Stimulated activated CD8-positive, alpha-beta memory T cell treated with anti-CD3 and anti-CD28 coated beads, Interleukin-2, amount 100 ng/mL, for 1 hour (primary cell): ENCODE measurements at places on chromosomes 16 and 17.

DNA sequence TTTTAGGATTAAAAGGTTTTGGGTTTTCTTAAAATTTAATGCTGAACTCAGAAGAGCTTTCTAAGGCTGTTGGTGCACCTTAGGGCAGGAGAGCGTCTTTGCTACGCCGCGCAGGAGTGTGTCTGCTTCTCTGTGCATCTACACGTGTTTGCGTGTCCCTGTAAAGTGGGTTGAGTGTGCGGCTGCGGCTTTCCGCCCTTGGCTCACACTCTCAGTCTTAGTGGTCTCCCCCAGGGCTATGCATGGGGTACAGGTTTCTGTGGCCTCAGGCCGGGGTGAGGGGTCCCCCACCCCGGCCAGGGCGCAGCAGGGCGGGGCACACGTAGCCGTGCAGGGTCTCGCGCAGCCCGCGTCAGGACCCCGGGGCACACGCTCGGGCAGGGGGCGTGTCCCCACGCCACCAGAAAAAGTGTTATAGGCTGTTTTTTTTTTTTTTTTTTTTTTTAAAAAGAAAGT lies 727 bp upstream of the TENT4B start:
- DNase-seq = peak; percentile 35

DNA sequence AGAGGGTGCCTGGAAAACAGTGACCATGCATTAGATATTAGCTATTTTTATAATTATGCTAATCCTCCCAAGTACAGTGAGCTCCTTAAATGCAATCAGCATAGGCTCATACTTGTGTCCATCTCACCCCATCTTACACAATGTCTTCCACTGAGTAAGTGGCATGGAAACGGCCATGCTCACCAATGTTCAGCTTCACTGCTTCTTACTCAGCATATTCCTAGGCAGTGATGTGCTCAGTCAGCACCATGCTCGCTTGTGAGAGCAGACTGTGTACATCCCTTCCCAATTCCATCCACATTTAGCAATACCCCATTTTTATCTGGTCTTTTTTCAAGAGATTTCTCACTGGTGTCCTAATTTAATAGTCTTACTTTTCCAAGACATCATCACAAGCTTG lies 454.8 kb upstream of the SOX9 start:
- no peak for DNase-seq

DNA sequence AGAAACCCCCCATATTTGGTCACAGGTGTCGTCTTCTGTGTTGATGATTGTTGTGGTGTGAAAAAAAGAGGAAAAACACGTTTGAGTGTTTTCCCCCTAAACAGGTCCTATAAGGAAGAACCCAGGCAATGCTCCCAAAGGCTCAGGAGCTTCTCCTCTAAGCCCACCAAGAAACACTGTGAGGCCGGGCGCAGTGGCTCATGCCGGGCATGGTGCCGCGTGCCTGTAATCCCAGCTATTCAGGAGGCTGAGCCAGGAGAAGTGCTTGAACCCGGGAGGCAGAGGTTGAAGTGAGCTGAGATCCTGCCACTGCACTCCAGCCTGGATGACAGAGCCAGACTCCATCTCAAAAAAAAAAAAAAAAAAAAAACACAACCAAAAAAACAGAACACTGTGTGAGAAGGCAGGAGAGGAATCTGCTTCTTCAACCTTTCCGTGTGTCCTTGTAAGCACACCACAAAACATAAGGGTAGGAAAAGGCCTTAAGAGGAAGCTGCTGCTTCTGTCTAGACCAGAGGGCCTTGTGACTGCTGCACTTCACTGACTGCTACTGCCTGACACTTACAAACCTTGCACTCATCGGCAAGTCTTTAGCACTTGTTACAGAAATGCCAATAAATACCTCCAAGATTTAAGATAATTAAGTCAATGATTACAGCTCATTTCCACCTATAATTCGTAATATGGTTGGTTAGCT lies 9.3 kb downstream of the JPT1 start:
- no peak for DNase-seq

DNA sequence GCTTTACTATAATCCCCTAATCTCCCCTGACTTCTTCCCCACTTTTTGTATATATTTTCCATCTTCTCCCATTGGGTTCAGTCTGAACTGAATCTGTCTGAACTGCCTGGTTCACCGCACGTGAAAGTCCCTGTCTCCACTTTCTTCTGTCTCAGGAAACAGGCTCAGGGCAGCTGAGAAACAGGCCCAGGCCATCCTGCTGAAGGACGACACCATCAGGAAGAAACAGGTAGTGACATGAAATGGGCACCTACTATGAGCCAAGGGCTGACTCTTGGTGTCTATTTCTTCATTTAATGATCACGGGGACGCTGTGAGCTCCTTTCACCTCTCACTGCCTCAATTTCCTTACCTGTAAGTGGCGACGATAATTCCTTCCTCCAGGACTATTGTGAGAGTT lies 90.5 kb upstream of the HSBP1 start:
- DNase-seq = no peak

DNA sequence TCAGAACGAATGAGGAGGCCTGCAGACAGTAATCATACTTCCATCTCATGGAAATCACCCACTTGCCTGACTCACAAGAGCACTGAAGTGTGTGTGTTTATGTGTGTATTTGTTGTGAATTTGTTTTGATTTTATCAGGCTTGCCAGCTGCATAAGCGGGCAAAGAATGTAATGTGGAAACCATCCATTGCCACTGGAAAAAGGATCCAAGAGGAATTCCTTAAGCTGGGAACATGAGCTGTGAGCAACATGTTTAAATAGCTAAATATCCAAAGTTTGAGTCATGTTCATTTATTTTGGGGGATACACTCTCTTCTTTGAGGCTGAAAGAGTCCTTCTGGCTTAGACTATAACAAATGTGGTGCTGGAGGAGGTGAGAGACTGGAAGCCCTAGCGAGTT lies 198.4 kb upstream of the TBX2 start:
- no peak for DNase-seq

GRCh38 chr17:48626245-48627117 lies at the start of gene HOXB9:
HOXB9 (minus strand) TSS chr17:48626358; CDS start chr17:48626269, 89 bp downstream.
- no peak for DNase-seq

- no peak for DNase-seq
Measured at GRCh38 chr16:88328313-88328980, 54.3 kb upstream of the ZNF469 start.

GRCh38 chr16:87671715-87672270 lies 69.5 kb downstream of the JPH3 start:
- no peak for DNase-seq

DNA sequence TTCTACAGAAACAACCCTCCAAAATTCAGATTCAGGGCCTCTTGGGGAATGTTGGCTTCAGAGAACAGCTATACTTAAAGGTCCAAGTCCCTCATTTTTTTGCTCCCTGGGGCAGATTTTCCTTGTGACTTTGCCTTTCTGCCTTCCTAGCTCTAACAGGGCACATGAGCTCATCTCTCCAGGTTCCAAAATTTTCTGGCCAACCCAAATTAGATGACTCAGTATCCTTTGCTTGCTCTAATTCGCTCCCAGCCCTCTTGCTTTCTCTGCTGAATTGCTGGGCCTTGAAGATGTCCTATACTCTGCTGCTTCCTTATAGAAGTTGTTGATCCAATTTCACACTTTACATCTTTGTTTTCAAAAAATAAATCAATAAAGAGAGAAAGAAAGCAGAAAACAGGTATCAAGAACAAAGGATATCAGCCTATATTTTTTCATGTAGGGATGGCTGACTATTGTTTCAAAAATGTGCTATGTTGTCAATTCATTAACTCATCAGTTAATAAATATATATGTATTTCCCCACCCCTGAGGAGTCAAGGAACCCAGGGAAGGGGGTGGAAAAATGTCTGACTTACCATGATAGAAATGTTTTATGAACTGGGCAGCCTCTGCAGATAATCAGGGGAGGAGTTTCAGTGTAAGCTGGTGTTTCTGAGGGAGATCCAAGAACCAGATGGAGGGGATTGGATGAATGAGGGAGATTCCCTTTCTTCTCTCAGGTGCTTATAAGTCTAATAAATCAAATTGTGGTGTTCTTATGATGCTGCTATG lies 1.0 kb upstream of the KRTAP4-2 start:
- no peak for DNase-seq

- no peak for DNase-seq
Measured at GRCh38 chr16:53212893-53213223, 158.1 kb downstream of the CHD9 start.

DNA sequence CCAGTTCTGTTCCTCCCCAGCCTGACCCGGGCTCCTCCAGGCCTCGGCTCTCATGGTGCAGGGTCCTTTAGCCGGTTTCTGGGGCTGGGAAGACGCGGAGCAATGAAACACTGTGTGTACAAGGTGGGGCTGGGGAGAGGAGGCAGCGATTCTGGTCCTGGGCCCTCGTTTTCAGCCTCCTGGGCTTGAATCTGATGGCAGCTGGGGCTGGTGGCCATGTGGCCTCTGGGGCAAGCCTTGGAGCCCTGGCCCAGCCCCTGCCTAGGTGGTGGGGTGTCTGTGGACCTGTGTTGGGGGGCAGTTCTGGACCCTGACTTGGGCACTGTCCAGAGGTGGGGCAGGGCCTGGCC lies 4.1 kb downstream of the FOXJ1 start:
- DNase-seq = no peak

- no peak for DNase-seq
Measured at GRCh38 chr16:85152414-85153030, 40.2 kb upstream of the CIBAR2 start.

DNA sequence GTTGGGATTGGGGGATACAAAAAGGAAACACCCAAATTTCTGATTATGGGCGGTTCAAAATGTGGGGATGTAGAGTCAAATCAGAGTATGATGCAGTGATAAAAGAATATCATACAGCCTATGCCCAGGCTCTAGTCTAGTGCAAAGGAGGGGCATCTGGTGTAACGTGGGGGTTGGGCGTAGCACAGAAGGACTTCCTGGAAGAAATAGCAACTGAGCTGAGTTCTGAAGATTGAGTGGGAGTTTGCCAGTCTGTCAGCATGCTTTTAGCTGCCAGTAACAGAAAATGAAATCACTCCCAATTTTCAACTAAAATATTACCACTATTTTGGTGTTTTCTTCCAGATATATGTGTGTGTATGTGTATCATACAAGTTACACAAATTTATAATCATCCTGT lies 196.9 kb downstream of the SPECC1 start:
- no peak for DNase-seq

- DNase-seq = no peak
Measured at GRCh38 chr16:55338646-55339045, 14.6 kb downstream of the IRX6 start.

GRCh38 chr17:79659376-79659775 lies 48.5 kb upstream of the RBFOX3 start:
- no peak for DNase-seq

DNA sequence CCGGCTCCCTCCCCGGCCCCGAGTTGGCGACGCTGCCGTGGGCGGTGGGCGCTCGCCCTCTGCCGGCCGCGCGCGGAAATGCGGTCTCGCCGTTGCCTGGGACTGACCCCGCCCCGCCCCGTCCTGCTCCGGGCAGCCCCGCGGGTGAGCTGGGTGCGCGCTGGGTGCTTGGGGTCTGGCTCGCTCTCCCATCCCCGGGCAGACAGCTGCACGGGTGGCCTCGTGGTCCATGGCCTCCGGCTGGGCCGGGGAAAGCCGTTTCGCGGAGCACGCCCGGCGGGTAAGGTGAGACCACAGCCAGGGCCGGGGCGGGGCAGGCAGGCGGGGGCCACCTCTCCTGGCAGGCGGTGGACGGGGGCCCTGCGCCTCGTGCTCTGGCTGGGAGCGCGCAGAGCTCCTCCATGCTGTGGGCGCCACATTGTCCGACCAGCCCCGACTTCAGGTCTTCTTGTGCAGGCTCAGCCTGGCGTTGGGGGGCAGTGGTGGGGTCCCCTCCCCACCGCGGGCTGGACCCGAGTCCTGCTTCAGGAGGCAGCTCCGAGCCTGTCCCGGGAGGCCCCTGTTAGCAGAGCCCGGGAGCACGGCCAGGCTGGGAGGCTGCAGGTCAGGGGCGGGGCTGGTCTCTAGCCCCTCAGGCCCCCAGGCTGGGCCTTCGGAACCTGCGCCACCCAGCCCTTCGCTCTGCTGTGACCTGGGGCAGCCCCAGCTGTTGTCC lies 7.0 kb upstream of the C1QTNF8 start:
- DNase-seq = peak; percentile 47

DNA sequence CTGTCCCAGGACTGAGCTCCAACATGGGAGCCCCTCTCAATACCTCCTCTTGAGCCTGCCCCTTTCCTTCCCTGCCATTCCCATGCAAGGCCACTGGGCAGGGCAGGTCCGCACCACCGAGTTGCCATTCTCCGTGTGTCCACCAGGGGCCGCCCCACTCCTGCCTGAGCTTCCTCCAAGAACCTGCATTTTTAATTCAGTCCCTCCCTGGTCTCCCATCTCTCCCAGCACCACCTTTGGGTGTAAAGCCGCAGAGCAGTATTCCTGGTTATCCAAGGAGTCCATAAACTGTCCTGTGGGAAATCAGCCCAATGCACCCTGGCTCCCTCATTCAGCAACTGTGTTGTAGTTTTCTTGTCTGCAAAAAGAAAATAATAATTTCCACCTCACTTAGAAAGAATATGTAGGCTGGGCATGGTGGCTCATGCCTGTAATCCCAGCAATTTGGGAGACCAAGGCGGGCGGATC lies 15.9 kb upstream of the ANKRD40CL start:
- peak; percentile 61 for DNase-seq

DNA sequence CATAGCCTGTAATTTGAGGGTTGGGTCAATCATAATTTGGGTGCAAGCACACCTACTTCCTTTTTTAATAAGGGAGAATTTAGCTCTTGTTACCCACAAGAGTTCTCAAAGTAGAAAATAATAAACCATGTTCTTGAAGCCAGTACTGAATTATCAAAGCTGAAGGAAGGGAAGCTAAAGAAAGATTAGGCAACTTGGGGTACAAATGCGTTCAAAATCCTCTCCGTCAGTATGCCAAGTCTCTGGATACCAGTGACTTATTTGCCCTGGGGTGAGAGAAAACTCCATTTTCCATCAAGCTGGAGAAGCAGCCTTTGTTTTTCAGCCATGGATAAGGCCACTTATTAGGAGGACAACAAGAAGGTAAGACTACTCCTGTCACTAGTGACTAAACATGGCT lies 23.5 kb upstream of the DHRS13 start:
- no peak for DNase-seq

GRCh38 chr17:2398182-2398581 lies 2.7 kb downstream of the MNT start:
- no peak for DNase-seq

DNA sequence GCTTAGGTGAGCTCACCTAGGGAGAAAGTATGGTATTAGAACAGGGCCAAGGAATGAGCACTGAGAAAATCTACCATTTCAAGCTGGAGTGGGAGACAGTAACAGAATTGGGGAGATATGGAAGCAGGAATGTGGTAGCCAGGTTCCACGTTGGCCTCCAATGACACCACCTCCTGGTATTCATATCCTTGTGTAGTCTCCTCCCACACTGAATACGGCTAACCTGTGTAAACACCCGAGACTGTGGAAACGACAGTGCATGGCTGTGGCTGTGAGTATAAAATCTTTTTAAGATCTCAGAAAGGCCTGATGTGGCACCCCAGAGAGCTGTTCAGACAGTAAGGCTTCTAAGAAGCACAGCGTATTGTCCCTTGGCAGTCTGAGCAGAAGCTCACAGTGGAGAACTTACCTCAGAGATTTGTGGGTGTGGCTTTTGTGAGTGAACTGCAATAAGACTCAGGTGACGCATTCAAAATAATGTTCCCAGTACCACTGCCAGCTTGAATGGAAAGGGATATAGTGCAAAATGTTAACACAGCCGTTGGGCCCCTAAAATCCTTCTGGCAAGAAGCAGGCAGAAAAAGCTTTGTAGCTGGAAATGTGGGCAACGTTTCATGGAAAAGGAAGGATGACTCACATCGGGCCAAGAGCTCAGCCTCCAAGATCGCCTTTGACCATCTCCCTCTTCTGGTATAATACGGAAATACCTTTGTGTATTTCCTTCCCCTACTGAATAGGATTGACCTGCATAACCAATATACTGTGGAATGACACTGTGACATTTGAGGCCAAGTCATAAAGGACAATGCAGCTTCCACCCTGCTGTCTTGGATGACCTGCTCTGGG lies 14.4 kb downstream of the SDR42E1 start:
- no peak for DNase-seq
